Stimulated activated CD8-positive, alpha-beta memory T cell treated with anti-CD3 and anti-CD28 coated beads, Interleukin-4, amount 100 ng/mL, for 4 hours (primary cell): ENCODE measurements at places on chromosomes 11 and 22.

- DNase-seq, result peak; percentile 59
Observed at GRCh38 chr11:128859563-128860441, 7.3 kb downstream of the KCNJ1 start.

DNA sequence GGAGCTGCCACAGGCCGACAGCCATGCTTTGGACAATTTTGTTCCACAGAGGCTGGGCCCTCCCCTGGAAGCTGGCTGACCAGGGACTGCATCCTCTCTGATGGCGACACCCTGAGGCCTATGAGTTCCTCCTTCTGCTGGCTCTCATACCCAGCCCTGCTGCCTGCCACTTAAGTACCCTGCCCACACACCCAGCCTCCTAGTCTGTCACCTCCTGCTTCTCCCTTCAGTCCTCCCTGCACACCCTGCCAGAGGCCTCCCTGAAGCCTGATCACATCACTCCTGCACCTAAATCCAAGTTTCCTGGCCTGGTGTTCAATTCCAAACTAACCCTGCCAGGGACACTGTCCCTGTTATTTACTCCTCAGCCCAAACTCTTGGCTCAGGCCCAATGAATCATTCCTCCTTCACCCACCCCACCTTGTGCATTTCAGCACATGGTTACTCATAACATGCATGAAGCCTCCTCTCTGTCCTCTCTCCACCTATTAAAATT, 136.7 kb upstream of the NECTIN1 start:
- no peak for DNase-seq

DNA sequence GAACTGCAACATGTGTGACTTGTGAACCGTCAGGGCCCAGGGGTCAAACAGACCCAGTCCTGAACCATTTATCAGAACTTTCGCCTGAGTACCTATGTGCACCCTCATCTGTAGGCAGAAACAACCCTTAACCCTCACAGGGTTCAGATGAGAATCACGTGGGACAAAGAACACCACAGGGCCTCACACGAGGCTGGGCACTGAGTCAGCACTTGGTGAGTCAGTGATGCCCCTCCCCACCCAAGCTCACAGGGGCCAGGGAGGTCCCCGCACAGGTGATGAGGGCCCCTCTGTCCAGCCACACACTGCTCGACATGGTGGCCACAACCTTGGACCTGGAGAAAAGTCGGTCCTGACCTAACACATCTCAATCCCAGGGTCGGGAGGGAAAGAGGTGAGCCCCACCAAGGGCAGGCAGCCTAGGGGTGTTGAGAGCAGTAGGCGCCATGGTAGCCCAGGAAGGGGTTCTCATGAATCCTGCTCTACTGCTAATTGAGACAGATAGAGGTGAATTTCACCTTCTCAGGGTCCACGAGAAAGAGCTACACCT, 176.4 kb downstream of the SHANK2 start:
- DNase-seq, result no peak

DNA sequence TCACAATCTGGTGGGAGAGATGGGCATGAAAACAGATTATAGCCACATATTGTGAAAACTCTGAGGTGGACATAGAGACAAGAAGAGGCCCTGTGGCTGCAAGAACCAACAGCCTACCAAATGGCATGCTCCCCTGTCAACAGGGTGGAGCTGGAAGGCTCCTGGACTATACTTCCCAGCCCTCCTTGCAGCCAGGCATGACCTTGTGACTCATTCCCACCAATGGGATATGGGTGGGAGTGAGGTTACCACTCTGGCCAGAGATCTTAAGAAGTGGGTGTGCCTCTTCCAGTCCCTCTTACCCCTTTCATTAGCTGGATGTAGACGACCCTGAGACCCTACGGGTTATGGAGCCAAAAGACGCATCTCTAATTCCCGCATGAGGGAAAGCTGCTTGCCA, 126.4 kb upstream of the ZBED5 start:
- DNase-seq, result no peak

GRCh38 chr11:69894181-69894611, 75.0 kb upstream of the FGF3 start:
- DNase-seq, result no peak

- DNase-seq, result no peak
Observed at GRCh38 chr11:33444835-33445594, 187.8 kb downstream of the HIPK3 start.

- no peak for DNase-seq
Observed at GRCh38 chr11:66728693-66729385, at the start of gene SPTBN2. Gene SPTBN2, minus strand, starts transcription at chr11:66729216. Its CDS starts 7,976 bp downstream, at chr11:66721240.

DNA sequence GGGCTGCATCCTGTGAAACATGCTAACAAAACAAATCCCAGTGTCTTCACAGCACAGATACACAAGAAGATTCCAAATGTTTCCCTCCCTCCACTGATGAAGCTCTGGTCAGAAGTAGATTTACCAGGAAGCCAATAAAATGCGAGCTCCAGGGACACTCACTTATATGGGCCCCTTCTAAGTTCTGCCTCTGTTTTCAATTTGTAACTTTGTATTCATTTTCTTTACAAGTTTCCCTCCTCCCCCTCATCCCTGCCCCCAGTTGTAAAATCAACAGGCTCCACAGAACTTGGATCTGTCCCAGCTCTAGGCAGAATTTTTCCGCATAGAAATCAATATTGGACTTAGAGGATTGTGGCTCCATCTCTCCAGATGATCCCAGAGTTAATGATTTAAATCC, 48.1 kb upstream of the ME3 start:
- DNase-seq, result no peak

DNA sequence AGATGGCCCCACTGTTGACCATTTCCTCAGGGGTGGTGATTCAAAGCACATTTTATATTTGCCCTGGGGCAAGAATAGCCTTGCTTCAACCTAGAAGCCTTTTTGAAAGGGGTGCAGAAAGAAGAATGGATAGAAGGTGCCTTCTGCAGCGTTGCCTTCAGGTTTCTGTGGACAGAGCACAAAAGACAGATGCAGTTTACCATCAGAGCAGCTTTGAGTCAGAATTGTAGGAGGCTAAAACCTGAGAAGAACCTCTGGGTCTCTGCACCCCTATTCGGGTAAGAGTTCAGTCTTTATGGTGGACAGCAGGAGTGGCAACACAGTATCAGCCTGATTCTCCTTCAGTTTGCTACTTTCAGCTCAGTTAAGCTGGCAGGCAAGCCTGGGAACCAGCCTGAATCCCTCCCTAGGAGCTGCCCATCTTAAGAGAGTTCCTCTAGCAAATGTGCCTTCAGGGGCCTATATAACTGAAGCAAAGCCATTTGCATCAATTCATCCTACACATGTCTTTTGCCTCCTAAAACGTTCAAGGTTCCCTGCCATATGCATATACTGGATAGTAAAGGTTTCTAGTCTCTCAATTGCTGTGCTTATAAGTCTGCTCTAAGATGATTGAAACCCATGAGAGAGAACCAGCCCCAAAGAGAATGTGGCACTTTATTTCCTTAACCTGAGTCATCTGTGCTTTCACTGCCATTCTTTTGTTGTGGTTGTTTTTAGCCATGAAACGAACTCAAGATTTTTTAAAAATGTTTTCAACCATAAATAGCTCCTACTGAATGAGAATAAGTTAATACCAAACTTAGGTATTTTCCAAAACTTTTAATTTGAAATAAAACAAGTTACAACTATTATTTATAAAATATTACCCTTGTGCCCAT, 123.0 kb downstream of the TRIM44 start:
- no peak for DNase-seq

DNA sequence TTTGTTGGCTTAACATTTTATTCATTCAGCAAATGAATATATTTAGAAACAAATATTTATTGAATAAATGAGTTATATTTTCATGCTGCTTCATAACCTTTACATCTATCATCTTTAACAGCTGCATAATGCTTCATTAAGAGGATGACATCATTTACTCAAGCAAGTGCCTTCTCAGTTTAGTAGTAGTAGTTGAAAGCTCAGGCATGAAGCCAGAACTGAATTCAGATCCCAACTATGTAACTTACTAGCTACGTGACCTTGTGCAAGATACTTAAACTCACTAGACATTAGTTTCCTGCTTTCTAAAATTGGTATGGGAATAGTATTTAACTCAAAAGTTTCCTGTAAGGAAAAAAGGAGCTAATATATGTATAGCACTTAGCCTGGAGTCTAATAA, 90.3 kb downstream of the TMPRSS5 start:
- DNase-seq, result no peak

GRCh38 chr22:40346185-40347118, at the start of gene ADSL:
Gene ADSL, plus strand, starts transcription at chr22:40346500. Its CDS starts 59 bp downstream, at chr22:40346559.
- peak; percentile 57 for DNase-seq

DNA sequence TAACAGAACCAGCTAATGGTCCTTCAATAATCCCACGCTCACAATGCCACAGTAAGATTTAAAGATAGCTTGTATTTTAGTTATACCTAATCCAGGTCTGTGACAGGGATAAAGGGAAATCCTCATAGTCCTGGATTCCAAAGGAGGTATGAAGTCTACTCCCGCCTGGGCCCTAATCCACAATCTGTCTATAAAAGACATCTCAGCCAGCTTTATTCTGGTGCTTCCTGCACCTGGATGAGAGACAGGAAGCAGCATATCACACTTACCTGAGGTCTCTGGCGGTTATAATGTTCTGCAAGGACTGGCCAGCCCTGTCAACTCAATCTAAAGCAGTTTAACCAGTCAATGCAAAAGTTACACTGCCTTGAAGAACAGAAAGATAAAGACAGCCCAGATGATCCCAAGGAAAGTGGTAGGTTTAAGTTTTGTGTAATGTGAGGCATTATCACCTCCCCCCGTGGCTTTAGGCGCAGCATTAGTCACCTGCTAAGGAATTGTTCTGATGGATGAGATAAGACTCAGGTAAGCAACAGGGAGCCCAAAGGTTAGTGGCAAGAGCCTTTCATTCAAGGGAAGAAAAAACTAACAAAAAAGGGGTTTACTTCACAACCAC, 57.6 kb downstream of the PLEKHA7 start:
- no peak for DNase-seq

- no peak for DNase-seq
Observed at GRCh38 chr11:73091521-73092305, 50.4 kb downstream of the FCHSD2 start.

DNA sequence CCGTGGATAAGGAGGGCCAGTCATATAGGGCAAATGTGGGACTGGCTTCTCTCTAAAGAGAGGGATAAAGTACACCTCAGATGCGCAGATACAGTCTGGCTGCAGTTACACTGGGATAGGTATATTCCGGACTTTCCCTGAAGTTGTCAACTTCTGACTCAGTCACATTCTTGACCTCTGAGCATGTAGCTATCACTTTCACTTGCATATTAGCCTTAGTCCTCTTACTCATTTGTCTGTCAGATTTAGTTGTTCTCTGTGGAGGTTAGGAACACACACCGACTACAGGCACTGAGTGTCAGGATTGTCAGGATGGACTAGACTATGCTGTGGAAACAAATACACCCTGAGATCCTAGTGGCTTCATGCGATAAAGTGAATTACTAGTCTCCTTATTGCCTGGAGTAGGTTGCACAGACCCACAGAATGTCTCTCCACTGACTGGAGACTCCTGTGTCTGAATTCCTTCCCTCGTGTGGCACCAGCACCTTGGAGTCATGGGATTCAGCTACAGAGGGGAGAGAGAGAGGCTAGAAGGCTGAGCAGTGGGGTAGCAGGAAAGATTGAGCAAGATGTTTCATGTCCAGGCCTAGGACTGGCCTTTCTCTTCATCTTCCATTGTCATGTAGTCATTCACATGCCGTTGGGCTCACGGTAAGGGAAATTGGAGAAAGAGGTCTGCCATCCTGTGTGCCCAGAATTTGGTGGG, 654.3 kb downstream of the NTM start:
- no peak for DNase-seq

- DNase-seq, result no peak
Observed at GRCh38 chr11:62130283-62131169, 6.7 kb downstream of the INCENP start.

GRCh38 chr11:62493801-62494200, 52.8 kb downstream of the AHNAK start:
- no peak for DNase-seq

- no peak for DNase-seq
Observed at GRCh38 chr11:10770626-10771254, 19.7 kb downstream of the CTR9 start.

GRCh38 chr22:41347066-41347859, 34.5 kb upstream of the TEF start:
- DNase-seq, result no peak

- DNase-seq, result no peak
Observed at GRCh38 chr11:35968386-35969088, 24.7 kb downstream of the LDLRAD3 start.

- no peak for DNase-seq
Observed at GRCh38 chr22:36147196-36147791, 13.3 kb downstream of the APOL3 start.
